Fibroblast of upper back skin (primary cell): ENCODE measurements at places on chromosomes 7 and 10.

DNA sequence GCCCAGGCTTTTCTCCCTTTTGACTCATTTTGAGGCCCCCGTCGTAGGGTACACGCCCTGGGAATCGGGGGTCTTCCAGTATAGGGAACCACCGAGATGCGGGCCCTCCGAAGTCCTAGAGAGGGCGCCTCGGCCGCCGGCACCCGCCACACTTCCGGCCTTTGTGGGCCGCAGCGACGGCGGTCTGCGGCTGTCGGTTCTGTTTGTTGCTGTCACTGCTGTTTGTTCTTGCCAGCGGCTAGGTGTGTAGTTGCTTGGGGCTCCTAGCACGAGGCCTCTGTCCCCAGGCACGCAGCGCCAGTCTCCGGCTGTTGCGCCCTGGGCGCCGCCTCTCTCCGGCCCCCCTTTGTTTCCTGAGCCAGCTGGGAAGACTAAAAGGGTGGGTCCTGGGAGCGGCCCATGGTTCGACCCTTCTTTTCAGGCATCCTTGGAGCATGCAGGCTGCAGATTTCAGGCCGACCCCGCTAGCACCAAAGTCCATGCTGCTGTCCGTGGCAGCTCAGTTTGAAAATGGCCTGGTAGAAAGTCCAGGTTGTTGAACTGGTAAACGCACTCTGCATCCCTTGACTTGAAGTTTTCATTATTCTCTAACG, 17.8 kb upstream of the ZKSCAN1 start:
- DNase-seq: peak; percentile 15

GRCh38 chr10:79070606-79071395, 2.0 kb downstream of the ZMIZ1 start:
- peak; percentile 69 for DNase-seq

- no peak for DNase-seq
Observed at GRCh38 chr10:97866524-97867219, 17.0 kb downstream of the GOLGA7B start.

- DNase-seq: no peak
Observed at GRCh38 chr7:88806280-88807037, 10.9 kb upstream of the TEX47 start.

DNA sequence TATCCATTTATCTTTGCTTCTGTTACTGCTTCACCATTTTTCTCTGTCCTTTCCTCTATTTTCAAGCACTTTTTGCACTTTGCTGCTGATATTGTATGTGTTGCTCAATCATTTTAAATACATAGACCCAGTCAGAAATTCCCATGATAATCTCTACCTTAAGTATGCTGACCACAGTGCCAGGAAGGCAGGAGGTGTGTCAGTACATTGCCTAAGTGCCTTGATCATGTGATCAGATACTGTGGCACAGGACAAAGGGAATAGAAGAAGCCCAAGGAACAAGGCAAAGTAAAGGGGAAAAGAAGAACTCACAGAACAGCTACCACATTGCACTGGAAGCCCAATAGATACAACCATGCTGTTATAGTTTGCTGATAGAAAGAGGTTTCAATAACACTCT, 53.7 kb upstream of the CD36 start:
- DNase-seq: peak; percentile 37

DNA sequence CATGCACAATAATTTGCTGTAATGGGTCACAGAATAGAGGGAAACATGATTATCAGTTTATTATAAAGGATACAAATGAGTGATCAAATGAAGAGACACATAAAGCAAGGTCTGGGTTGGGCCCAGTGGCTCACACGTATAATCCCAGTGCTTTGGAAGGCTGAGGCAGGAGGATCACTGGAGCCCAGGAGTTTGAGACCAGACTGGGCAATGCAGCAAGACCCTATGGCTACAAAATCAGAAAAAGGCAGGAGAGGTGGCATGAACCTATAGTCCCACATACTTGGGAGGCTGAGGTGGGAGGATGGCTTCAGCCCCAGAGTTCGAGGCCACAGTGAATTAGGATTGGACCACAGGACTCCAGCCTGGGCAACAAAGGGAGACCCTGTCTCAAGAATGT, 166.7 kb upstream of the YAE1 start:
- DNase-seq: no peak
